ENCODE measurements at places on chromosomes 13 and 19.

- no peak for DNase-seq
Observed at GRCh38 chr13:70950664-70951063, 842.4 kb upstream of the KLHL1 start.

- no peak for DNase-seq
Observed at GRCh38 chr13:95296326-95296925, 4.8 kb downstream of the ABCC4 start.

- DNase-seq = no peak
Observed at GRCh38 chr13:73411067-73411809, 352.4 kb downstream of the KLF5 start.

DNA sequence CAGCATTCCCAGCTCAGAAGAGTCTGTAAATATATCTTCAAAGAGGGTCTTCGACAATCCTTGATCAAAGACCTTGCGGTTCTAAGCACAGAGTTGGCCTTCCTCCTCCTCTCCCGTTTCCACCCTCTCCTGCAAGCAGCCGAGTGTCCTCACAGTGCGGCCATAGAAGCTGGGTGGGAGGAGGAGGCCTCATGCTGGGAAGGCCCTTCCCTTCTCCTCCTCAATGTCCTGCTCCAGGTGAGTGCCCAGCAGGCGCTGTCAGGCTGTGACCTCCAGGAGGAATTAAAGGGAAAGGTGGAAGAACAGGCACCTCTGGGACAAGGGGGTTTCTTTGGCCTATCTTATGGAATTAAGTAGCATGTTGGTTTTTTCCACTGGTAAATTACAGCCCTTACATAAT, 674.2 kb upstream of the ARGLU1 start:
- no peak for DNase-seq

Data from Panc1 (cell line).